ENCODE measurements at places on chromosomes 13 and 19.

GRCh38 chr13:30391956-30392680 is 30.2 kb upstream of the UBE2L5 start:
- DNase-seq: no peak

DNA sequence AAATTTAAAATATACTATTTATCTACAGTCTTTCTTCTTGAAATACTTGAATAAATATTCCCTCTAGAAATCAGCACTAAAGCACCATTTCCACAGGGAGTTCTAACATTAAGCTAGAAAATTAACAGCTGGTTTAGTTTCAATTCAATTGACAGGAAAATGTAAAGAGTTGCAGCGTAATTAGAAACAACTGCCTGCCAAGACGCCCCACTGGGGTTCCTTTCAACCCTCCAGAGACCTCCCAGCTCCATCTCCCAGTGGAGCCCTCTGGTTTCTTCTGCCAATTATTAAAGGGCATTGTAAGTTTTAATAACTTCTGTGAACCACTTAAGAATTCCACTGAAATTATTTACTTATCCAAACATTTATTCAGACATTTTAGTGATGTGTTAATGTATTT is 4.2 kb downstream of the GJA3 start:
- DNase-seq: no peak

GRCh38 chr13:50152224-50152623 is 137.0 kb downstream of the KCNRG start:
- no peak for DNase-seq

- no peak for DNase-seq
Measured at GRCh38 chr13:43864921-43865320, 14.6 kb downstream of the CCDC122 start.

DNA sequence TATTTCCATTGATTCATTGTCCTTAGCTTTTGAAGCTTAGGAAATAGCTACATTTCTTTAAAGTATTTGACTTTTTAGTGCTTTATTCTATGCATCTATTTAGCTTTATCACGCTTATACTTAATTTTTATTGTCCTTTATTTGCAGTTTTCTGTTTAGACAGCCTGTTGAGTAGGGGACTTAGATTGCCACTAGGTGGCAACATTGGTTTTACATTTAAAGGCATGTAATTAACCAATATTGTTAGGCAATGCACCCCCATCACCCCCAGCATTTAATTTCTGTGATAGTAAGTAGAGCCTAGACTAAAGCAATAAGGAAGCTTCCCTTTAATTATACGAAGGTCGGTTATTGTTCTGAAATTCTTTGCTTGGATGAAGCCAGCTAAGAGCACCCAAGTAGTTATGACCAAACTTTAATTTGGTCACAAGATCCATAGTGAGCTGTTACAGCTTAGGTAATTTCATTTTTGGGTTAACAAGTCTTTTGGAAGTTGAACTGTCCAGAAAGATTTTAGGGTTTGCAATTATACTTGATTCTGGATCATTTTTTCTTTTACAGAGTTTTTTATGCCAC is 36.5 kb downstream of the B3GLCT start:
- peak; percentile 64 for DNase-seq

GRCh38 chr19:33470040-33470330 is 51.6 kb downstream of the PEPD start:
- no peak for DNase-seq

GRCh38 chr13:113041293-113041690 is 64.3 kb upstream of the F7 start:
- no peak for DNase-seq

- no peak for DNase-seq
Measured at GRCh38 chr19:2038284-2039088, 12.6 kb downstream of the MKNK2 start.

DNA sequence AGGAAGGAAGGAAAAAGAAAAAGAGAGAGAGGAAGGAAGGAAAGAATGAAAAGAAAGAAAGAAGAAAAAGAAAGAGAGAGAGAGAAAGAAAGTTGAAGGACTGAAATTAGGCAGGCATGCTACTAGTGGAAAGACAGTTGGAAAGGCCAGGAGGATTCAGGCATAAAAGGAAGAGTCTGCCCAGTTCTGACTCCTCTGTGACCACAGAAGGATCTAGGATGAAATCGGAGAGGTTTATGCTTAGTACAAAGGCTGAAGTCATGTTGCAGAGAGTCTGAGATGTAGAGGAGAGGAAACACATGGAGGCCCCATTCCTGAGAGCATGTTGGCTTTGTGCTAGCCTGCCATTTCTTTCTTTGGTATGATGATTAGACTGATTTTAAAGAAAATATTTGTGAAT is 246.5 kb upstream of the ARGLU1 start:
- DNase-seq: no peak

DNA sequence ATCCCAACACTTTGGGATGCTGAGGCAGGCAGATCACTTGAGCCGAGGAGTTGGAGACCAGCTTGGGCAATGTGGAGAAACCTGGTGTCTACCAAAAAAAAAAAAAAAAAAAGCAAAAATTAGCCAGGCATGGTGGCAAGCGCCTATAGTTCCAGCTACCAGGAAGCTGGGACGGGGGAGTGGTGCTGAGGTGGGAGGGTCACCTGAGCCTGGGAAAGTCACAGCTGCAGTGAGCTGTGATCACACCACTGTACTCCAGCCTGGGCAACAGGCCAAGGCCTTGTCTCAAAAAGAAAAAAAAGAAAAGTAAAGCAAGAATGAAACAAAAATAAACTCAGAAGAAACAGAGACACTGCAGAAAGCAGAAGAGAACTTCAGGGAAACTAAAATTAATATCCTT is 31.6 kb downstream of the MTRF1 start:
- peak; percentile 61 for DNase-seq

DNA sequence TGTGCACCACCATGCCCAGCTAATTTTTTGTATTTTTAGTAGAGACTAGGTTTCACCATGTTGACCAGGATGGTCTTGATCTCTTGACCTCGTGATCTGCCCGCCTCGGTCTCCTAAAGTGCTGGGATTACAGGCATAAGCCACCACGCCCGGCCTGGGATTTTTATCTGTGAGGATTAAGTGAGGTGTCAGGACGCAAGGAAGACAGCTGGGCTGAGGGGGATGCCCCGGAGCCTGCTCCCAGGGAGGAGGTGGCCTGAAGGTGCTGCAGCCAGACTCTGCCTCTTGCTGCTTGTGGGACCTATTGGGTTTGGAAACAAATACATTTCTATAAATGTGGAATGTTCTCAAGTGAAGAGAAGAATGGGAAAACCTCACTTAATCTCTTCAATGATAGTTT is 131.6 kb downstream of the OLFM4 start:
- DNase-seq: no peak

DNA sequence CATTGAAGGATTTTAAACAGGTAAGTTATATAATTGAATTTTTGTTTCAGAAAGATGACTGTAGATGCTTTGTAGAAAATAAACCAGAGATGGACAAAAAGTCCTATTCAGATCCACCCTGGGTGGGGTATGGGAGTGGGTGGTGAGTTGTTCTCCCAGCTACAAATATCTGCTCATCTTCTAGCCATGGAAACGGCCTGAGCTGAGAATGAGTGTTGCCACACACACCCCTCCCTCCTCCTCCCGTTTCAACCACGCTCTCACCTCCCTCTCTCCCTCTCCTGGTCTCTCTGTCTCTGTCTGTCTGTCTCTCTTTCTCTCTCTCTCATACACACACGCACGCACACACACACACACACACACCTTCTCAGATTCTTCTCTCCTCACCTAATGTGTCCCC is 26.4 kb downstream of the SERTM1 start:
- DNase-seq: no peak

GRCh38 chr19:41882568-41883462 is at the start of gene ARHGEF1:
Gene ARHGEF1 (plus strand): TSS chr19:41883184. CDS start chr19:41888083, 4,899 bp downstream.
- no peak for DNase-seq

- DNase-seq: no peak
Measured at GRCh38 chr13:20230913-20231838, 943 bp downstream of the GJB6 start.

DNA sequence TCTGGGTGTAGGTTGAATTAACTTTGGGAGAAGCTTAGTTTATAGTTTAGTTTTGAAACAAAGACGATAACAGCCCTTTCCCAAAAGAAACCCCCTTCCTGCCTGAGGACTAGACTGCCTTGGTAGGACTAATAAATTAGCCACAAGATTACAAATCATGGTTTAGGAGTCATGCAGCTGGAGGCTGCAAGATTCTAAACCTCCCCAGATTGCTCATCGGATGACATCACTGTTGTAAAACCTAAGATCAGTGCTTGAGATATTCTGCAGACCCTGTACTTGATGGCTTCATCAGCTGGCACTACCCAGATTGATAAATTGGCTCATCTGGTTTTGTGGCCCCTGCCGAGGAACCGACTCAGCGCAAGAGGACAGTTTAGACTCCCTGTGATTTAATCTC is 35.9 kb upstream of the MPHOSPH8 start:
- DNase-seq: no peak

DNA sequence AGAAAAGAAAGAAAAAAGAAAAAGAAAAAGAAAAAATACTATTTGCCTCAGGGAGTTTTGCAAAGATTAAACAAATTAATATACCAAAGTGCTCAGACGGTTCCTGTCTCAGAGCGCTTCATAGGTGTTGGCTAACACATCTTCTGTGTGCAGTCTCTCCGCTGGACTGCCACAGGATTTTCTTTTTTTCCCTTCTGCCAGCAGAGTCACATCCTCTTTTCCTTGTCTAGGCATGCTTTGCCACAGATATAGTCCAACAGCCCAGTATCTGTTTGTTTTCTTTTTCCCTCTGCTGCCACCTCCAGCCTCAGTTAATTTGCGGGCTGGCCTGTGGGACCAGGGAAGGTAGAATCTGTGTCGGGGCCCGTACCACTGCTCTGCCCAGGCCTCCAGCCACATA is 3.4 kb upstream of the URAD start:
- DNase-seq: no peak

- peak; percentile 73 for DNase-seq
Measured at GRCh38 chr13:95160112-95160906, 140.9 kb downstream of the ABCC4 start.

DNA sequence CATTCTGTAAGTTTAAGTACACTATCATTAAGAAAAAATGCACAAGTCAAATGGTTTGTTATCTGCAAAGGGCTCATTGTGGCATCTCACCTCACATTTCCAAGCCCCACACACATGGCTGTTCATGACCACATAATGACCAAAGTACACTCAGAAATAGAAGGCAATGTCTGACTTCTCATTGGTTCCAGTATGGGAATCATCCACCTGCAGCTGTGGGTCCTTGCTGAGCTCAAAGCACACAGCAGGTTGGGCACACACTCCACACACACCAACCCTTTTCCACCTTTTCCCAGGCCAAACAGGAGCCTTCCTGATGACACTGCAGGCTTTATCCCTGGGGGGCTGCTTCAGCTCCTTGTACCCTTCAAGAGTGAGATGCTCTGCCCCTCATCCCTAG is 11.8 kb downstream of the CLC start:
- no peak for DNase-seq

DNA sequence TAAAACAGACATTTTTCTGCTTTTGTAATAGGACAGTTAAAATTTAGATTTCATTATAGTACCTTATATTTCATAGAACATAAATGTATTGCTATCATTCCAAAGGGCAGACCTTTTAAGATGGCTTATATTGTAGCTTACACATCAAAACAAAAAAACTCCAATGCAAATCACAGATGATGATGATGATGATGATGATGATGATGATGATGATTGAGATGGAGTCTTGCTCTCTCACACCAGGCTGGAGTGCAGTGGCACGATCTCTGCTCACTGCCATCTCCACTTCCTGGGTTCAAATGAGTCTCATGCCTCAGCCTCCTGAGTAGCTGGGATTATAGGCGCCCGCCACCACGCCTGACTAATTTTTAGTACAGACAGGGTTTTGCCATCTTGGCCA is 189.9 kb upstream of the RNF113B start:
- no peak for DNase-seq

- no peak for DNase-seq
Measured at GRCh38 chr13:77537289-77537919, 1.9 kb downstream of the SCEL start.

GRCh38 chr19:10740798-10741197 is 22.9 kb downstream of the DNM2 start:
- DNase-seq: no peak

GRCh38 chr13:113962975-113963374 is 10.9 kb downstream of the C13orf46 start:
- DNase-seq: no peak

DNA sequence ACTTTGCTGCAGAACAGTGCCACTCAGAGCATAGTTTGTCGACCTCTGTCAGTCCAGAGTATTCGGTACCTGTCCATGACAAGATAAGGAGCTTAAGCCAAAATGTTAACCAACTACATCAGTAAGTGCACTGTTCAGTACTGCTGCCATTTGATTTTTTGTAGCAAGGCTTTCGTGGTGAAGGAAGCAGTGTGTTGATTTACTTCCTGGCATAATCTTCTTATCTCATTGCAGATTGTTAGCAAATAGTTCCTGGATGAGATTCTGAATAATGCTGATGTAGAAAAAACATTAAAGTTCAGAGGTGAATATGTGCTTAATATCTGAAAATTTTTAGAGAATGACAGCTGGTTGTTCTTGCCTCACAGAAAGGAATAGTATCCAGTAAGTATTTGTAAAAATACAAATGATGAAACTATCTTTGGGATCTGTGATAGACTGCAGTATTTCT is 85.7 kb downstream of the LRRC63 start:
- peak; percentile 59 for DNase-seq

GRCh38 chr19:13597640-13598039 is 91.4 kb upstream of the CACNA1A start:
- DNase-seq: peak; percentile 83

DNA sequence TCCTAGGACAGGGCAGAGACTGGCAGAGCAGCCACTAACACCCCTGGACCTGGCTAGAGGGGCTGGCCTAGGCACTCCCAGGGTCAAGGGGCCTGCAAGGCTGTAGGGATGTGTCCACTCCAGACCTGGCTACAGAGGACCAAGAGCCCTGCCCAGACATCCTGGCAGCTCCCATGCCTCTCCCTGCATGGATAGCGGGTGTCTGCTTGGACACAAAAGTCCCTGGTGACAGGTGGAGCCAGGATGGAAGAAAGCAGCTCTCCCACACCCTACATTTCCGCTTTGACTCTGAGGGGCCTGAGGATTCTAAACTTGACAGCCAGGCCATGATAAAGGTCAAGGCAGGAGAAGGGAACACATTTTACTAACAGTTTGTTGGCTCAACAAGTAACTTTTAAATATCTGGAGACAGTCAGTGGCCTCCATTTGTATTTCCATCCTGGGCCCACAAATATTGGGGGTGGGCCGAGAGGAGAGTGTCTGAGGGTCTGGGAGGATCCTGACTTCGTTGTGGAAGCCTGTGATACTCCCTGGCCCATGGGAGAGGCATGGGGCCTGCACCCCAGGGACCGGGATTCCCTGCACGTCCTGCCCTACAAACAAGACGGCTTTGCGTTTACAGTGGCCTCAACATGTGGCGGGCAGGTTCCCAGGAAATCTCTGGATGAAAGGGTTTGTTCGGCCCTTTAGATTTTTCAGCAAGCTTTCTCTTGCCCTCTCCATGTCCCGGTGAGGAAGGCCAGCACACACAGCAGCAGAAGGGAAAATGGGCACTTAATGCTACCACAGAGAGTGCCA is 19.8 kb upstream of the SLC7A9 start:
- DNase-seq: no peak

All from fibroblast of pulmonary artery (primary cell).